Stimulated activated CD4-positive, alpha-beta T cell treated with anti-CD3 and anti-CD28 coated beads, Interleukin-2, amount 100 ng/mL, for 24 hours (primary cell): ENCODE measurements at places on chromosomes 5 and 9.

- DNase-seq: no peak
Measured at GRCh38 chr5:110063640-110064602, 374.2 kb downstream of the MAN2A1 start.

GRCh38 chr9:95459851-95460517, 56.8 kb downstream of the PTCH1 start:
- DNase-seq: no peak

- DNase-seq: no peak
Measured at GRCh38 chr5:178416206-178416882, 173.8 kb downstream of the COL23A1 start.

DNA sequence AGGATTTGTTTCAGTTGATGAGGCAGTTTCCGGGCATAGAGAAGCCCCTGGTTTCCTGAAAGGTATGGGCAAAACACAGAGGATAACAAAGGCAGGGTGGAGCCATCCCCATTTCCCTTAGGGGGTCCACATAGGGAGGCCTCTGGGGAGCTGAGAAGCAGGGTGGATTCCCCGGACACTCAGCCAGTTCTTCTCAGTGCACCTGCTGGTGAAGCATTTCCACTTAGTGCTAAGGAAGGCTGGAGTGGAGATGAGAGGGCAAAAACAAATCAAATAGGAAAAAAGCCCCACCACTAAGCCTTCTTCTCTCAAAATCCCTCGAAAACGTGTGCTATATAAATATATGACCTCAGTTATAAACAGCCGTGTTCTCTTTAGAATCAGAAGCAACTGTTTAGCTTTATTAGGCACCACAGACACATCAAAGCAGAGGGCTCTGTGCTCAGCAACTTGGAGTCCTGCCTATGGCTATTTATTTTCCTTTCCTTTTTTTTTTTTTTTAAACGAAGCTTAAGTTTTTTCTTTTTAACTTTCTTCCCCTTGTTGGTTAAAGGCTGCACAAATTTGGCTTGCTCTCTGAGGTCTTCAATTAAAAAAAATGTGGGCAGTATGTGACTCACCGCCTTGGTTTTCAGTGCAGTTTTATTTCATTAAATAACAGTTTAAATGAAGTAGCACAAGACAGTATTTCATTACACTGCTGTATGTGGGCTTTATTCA, 67.7 kb downstream of the PRDM6 start:
- no peak for DNase-seq

- DNase-seq: no peak
Measured at GRCh38 chr5:16492398-16493140, 27.0 kb upstream of the ZNF622 start.

DNA sequence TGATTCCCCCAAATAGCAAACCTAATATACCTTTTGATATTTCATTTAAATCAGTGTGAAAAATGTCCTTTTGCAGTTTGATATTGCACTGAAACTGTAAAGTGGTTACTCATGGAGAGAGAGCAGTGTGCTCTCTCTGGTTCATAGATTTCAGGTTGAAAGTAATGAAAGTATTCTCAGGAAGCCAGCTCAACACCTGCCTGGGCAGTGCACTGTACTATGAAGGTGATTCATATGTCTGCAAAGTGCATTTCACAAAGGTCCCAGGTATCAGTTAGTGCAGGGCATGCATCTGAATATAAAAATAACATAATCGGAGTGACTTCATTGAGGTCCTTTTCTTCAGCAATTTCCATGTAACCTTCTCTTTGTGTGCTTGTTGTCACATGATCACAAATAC, 274.3 kb downstream of the CDH18 start:
- no peak for DNase-seq

DNA sequence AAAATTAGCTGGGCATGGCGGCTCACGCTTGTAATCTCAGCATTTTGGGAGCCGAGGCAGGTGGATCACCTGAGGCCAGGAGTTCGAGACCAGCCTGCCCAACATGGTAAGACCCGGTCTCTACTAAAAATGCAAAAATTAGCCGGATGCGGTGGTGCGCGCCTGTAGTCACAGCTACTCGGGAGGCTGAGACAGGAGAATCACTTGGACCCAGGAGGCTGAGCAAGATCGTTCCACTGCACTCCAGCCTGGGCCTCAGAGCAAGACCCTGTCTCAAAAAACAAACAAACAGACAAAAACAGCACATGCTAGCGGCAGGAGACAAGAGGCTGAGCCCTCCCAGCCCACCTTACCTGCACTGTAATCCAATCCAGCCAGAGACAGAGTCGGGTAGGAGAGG, 1.1 kb upstream of the DOLPP1 start:
- DNase-seq: no peak

DNA sequence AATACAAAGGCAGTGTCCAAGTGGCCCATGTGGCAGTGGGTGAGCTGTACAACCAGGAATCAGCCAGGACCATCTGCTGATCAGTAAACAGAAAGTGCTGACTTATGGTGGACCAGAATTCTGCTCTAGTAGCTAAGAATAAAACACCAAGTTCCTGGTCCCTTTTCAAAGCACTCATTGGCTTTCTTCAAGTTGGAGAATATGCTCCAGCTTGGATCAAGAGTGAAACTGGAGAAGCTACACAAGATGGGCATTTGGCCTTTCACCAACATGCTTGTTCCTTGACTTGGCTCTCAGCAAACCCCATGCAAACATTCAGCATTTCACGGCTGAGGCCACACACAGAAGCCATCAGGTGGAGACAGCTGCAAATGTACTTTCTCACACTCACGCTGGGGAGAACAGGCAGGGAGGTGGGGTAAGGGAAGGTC, 32.1 kb downstream of the MARCHF3 start:
- DNase-seq: no peak

GRCh38 chr5:155866971-155867370, 460.0 kb upstream of the SGCD start:
- no peak for DNase-seq

DNA sequence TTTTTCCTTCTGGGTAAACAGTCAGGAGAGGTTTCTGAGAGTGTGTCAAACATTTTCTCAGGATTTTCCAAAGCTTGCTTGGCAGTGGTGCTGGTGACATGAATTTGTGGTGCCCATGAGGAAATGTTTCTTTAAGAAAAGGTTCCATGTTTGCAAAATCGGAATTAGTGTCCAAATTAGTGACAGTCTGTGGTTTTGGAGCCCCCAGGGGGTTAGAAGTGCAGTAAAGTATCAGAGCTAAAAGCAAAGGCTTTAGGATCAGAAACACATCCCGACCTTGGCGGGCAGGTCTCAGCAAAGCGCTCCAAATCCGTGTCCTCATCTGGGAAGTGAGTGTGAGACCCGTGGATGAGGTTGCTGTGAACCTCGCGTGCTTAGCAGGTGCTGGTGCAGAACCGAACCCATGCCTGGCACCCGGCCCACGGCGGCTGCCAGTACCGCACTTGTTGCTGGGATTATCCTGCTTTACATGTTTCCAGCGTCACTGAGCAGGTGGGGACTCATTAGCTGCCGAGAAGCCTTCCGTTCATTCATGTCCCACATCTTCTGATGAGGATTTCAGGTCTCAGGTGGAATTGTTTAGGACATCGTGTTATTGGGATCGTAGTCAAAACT, 70.8 kb upstream of the COL5A1 start:
- DNase-seq: peak; percentile 7

- no peak for DNase-seq
Measured at GRCh38 chr9:127520941-127521918, 69.9 kb downstream of the LRSAM1 start.

DNA sequence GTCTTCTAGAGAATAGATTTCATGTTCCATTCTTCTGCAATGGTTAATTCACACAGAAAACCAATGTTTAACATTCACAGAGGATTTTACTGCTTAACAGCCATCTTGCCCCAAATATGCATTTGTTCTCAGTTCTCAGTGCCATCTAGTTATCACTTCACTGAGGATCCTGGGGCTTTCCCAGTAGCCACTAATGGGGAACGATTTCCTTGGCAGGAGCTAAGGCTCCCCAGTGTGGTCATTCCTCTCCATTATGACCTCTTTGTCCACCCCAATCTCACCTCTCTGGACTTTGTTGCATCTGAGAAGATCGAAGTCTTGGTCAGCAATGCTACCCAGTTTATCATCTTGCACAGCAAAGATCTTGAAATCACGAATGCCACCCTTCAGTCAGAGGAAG, 3.4 kb downstream of the ERAP2 start:
- DNase-seq: no peak

GRCh38 chr5:4419281-4419680, 720.8 kb upstream of the ADAMTS16 start:
- no peak for DNase-seq

GRCh38 chr9:133264235-133264764, 10.7 kb downstream of the ABO start:
- DNase-seq: no peak

DNA sequence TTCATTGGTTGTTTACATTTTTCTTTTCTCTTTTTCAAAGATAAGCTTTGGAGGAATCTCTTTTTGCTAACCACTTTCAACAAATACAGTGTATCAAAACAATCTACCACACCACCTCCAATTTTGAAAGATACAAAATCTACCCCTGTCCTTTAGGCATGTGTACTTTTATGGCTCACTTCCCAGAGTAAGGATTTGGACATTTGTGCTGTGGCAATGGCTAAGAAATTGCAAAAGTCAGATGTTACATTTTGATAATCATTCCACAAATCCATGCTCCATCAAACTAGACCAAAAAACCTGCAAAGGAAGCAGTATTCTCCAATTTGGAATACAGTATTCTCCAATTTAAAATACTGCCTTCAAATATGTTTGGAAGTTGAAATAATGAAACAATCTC, 204.9 kb downstream of the MCTP1 start:
- no peak for DNase-seq

DNA sequence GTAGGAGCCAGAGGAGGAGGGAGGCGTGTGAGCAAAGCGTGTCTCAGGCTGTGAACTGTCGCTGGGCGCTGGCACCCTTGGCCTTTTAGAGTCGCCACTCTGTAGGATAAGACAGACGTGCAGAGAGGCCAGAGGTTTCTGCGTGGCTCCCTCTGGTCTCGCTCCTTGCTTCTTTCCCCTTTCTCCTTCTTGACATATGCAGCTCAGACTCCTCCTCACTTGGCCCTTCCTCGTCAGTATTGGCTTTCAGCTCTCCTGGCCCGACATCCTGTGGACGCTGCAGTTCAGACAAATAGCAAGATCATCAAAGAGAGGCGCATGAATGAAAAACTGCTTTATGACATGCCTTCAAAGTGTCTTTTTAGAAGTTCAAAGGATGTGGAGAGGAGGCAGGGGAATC, 116.8 kb upstream of the SPRY4 start:
- DNase-seq: no peak

- no peak for DNase-seq
Measured at GRCh38 chr5:122902263-122902662, 56.9 kb downstream of the SNX24 start.

- DNase-seq: no peak
Measured at GRCh38 chr9:88983865-88984542, 7.3 kb upstream of the S1PR3 start.

DNA sequence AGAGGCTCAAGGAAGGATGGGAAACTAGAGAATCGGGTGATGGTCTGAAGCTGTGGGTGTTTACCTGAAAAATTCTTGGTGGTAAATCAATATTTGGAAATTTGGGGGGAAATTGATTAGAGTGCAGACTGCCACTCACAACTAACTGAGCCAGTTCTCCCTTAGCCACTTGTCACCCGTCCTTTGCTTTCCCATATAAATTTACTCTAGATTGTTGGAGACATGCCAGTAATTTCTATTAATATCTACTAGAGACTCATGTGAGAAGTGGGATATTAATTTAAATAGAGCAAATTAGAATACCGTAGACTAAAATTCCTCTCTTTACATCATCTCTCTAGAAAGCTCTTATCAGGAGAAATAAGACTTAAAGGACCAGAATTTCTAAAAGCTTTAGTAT, 471.3 kb upstream of the DAB2 start:
- DNase-seq: no peak

DNA sequence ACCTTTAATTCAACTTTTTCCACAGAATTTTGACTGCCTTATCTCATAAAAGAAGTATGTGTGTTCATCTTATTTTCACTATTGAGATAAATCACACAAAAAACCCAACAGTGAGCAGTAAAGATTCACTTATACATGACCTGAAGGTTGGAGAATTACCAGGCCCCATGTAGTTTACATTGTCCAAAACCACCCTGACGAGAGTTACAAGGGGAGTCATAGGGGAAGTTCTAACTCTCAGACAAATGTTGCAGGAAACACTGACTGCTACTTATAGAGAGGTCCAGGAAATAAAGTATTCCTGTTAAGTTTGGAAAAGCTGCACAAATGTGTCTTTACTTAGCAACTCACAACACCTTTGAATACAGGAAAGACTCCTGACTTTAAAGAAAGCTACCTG, 14.1 kb downstream of the SPATA9 start:
- DNase-seq: no peak

- DNase-seq: no peak
Measured at GRCh38 chr5:35856765-35857351, at the start of gene IL7R. Gene IL7R (plus strand): TSS chr5:35856891. CDS start chr5:35856978, 87 bp downstream.

GRCh38 chr9:137041124-137041523, 4.9 kb downstream of the NPDC1 start:
- DNase-seq: no peak

- no peak for DNase-seq
Measured at GRCh38 chr5:80864706-80865435, 95.3 kb upstream of the RASGRF2 start.

DNA sequence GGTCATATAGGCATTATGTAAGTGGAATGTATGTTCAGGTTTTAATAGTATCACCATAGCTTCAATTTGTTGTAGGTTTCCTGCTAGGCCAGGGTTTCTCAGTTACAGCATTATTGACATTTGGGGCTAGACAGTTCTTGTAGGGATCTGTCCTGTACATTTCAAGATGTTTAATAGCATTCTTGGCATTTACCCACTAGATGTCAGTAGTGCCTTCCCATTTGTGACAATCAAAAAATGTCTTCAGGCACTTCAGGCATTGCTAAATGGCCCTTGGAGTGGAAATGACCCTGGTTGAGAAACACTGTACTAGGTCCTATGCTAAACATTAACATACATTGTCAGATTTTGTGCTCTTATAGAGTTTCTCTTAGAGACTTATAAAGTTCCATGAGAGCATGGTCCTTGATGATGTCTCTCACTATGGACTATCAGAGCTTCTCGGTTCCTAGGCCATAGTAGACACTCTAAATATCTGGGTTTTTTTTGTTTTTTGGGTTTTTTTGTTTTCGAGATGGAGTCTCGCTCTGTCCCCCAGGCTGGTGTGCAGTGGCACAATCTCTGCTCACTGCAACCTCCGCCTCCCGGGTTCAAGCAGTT, 1.4 kb downstream of the KIF20A start:
- no peak for DNase-seq

GRCh38 chr5:131068893-131069643, 96.0 kb downstream of the HINT1 start:
- peak; percentile 37 for DNase-seq
